Esophagus mucosa (tissue), 1 donor: ENCODE measurements at places on chromosomes 3 and 15. TPM values are rescaled to one million over a fixed set of nuclear protein-coding genes. Genes with fewer than 3 reads are reported as not detected.
A peak's percentile ranks its signal among the peaks of the same experiment; 100 is the strongest.

GRCh38 chr3:13389378-13389777 lies 30.7 kb downstream of the NUP210 start:
- ATAC-seq, result no peak

DNA sequence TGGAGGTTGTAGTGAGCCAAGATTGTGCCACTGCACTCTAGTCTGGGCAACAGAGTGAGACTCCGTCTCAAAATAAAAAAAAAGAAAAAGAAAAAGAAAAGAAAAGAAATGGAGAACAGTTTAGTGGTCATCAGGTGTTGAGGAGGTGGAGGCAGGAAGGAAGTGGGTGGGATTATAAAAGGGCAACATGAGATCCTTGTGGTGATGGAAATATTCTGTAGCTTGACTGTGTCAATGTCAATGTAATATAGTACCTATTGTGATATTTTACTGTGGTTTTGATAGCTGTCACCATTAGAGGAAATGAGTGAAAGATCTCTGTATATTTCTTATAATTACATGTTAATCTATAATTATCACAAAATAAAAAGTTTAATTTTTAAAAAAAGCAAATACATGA lies 60.8 kb downstream of the TRAT1 start:
- no peak for ATAC-seq

GRCh38 chr3:169846458-169847193 lies 23.1 kb downstream of the LRRC31 start:
- ATAC-seq, result peak; percentile 44

DNA sequence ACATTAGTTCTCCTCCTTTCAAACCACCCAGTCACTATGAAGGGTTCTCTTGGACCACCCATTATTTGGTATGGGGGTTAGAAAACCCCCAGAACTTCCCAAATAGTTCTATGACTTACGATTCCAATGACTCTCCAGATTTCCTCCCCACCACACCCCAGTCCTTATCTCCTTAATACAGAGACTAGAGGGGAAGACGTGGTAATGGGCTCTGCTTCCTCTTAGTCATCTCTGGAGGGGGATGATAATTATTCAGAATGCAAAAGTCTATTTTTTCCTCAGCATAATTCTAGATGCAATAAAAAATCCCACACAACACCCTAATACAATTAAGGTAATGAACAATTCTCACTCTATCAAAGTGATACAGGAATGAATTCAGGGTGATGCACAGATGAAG lies 48.9 kb upstream of the CFAP161 start:
- no peak for ATAC-seq

DNA sequence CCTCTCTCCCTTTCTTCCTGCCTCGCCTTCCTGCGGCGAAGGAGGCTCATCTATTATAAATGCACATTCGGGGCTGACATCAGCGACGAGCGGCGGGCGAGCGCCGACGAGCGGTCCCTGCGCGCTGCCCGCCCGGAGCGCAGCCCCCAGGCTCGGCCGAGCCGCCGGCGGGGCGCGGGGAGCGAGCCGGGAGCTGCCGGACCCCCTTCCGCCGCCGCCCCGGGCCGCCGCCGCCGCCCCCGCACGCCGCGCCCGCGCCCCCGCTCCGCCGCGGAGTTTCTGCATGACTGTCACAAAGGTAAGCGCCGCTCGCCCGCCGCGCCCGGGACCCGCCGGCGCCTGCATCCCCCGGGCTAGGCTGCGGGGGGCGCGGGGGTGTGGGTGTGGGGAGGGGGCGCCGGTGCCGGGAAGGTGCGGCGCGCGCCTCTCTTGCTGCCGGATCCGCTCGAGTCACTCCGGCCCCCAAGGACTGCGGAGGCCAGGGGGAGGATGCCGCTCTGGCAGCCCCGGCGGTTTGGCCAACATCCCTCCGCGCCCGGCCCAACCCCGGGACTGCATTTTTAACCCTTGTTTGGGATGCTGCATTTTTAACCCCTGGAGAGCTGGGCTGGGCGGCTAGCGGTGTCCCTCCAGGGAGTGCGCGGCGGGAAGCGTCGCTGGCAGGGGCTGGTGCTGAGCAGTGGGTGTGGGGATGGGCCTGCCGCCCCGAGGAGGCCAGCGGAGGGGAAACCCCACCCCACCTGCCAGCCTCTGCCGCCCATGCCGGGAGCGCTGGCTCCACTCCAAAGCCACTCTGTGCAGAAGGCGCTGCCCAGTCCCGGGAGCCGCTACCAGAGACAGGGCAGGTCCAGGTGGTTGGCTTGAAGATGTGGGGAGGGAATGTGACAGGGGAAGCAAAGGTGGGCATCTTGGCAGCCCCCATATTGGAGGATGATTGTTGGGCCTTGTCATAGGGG lies at the start of gene CORO2B:
CORO2B (plus strand) TSS at position 14 of the 956 bp plus-strand sequence; CDS start at position 284, 270 bp downstream.
- no peak for ATAC-seq

DNA sequence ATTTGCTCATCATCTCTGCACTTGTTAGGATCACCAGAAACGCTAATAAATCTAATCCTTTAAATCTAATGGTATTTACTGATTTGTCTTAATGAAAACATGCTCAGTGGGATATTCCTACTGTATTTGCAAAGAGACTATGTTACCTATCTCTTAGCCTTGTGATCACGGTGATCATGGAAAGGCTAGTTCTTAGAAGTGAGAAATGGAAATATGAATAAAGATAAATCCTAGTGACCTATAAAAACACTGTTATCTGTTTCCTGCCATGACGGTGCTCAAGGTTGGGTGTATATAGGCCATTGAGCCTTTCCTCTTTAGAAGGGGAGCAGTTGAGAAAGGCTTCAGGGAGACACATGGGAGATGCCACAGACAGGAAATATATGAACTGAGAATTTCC lies 116.3 kb downstream of the THRB start:
- no peak for ATAC-seq

DNA sequence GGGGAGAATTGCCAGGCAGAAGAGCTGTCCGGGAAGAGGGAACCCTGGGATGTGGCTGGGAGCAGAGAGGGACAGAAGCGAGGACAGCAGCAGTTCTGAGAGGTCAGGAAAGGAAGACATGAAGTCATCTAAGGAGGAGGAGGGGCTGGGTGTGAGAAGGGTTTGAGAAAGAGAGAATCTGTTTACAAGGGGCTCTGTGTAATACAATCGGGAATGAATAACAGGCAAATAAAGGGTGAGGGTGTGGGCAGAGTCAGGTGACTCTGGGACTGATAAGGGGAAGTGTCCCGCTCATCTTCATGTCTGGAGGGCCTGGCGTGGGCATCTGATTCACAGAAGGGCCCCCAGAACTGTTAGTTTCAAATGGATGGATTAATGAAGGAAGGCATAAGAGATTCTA lies 191.3 kb downstream of the XXYLT1 start:
- ATAC-seq, result no peak

GRCh38 chr3:70242297-70242882 lies 70.0 kb downstream of the MDFIC2 start:
- no peak for ATAC-seq

- ATAC-seq, result no peak
Observed at GRCh38 chr3:60215946-60216345, 1035.3 kb downstream of the FHIT start.

DNA sequence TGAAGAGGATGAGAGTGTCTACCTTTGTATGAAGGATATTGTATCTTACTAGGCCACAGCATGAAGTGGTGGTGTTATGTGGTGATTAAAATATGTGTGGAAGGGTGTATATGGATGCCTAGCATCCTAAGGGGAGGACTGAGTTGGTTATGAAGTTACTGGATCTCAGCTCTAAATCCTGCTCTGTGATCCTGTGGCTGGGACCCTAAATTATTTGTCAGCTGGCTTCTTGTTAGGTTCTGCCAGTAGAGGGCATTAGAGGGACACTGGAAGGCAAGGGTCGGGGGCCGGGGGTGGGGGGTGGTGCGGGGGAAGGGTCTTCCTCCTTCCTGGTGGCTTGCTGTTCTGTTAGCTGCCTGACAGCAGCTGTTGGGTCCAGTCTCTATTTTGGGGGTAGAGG lies 34.9 kb downstream of the MORF4L1 start:
- ATAC-seq, result no peak

GRCh38 chr15:90212221-90213098 lies 11.3 kb downstream of the SEMA4B start:
- ATAC-seq, result peak; percentile 72

- peak; percentile 83 for ATAC-seq
Observed at GRCh38 chr3:141828890-141829289, 47.6 kb upstream of the ATP1B3 start.

CELSR3 gene
- total RNA-seq, result 0.88 TPM

ARGFX gene
- total RNA-seq, result not detected

GOLGA6A gene
- total RNA-seq, result 0.08 TPM

QTRT2 gene
- total RNA-seq, result 19.8 TPM

CHRNB4 gene
- total RNA-seq, result 0.72 TPM

NAA80 gene
- total RNA-seq, result 7.6 TPM

TM4SF18 gene
- 0.76 TPM for total RNA-seq

CILP gene
- total RNA-seq, result 0.64 TPM
